A549 treated with CpdA at 1 μM for 4 hours (cell line): ENCODE measurements at places on chromosomes 11 and 22. TPM values are rescaled to one million over a fixed set of nuclear protein-coding genes. Genes with fewer than 3 reads are reported as not detected.

Gene DRD4
- 0.13 to 0.41 TPM (median 0.28 TPM) in 4 of 5 replicates, not detected in the other for total RNA-seq

Gene GPR83
- total RNA-seq = 0.06 to 0.14 TPM (median 0.09 TPM) in 5 replicates

Gene APOL5
- total RNA-seq = not detected in 5 replicates

Gene TUB
- 5.7 to 8.6 TPM (median 7.9 TPM) in 5 replicates for total RNA-seq

Gene FGF19
- total RNA-seq = 0.03 to 0.17 TPM (median 0.08 TPM) in 4 of 5 replicates, not detected in the other

Gene RASGRP2
- 0.74 to 1.4 TPM (median 1.1 TPM) in 5 replicates for total RNA-seq

Gene DDTL
- total RNA-seq = 1.5 to 2.0 TPM (median 1.8 TPM) in 5 replicates
